ENCODE measurements at places on chromosomes 6 and 20.

GRCh38 chr20:1324598-1325172 lies 4.3 kb downstream of the SDCBP2 start:
- peak; percentile 28 for DNase-seq

GRCh38 chr6:106446287-106446885 lies 85.9 kb downstream of the CRYBG1 start:
- no peak for DNase-seq

- DNase-seq, result no peak
Measured at GRCh38 chr6:35183935-35184334, 29.8 kb upstream of the SCUBE3 start.

DNA sequence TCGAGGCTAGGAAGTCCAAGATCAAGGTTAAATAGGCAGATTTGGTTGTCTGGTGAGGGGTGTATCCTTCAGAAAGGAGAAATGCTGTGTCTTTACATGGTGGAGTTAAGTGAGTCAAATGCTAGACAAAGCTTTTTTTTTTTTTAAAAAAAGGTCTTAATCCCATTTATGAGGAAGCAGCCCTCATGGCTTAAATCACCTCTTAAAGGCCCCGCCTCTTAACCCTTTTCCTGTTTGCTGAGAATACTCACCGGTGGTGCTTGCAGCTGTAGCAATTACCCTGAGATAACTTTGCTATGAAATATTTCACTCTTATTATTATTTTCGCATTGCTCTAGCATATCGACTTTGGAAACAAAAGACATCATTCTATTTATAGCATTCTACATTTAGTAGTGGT lies 30.8 kb downstream of the FBXO30 start:
- DNase-seq, result no peak

DNA sequence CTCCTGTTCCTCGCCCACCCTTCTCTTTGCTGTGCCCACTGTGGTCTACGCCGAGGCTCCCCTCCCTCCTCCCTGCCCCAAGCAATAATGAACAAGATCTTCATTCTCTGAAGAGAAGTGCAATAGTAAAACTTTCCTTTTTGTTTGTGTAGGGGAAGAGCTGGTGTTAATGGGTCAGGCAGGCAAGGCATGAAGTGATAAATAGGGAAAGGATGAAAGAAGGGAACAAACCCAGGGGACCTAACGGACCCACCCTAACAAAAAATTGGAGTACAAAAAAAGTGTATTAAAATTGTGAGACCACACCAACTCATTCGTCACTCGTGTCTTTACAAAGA lies 66.9 kb downstream of the ZBTB2 start:
- DNase-seq, result no peak

- no peak for DNase-seq
Measured at GRCh38 chr20:63072991-63073737, 66.4 kb upstream of the BHLHE23 start.

DNA sequence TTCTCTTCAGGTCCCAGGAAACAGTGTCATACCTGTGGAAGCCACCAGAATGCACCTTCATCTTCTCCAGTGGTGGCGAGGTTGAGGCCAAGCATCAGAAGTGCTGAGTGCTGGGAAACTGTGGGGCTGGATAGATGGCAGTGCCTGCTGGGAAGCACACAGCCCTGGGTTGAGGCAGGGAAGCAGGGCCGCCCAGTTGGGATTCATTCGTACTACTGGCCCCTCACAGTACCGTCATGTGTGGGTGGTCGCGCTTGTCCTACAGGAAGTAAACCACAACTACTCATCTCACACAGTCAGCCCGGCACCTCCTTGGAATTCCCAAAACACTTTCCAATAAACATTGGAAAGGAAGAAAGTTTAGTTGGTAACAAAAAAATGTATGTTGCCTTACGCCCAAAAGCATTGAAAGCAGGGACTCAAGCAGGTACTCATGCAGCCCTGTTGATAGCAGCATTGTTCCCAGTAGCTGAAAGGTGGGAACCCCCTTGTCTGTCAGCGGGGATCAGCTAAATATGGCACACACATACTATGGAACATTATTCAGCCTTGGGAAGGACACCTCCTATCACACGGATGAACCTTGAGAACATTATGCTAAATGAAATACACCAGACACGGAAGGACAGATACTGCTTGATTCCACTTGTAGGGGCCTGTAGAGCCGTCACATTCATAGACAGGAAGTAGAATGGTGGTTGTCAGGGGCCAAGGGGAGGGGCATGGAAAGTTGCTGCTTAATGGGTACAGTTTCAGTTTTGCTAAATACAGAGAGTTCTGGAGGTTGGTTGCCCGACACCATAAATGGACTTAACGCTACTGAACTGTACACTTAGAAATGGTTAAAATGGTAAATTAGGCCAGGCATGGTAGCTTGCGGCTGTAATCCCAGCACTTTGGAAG lies 162.7 kb downstream of the MTHFD1L start:
- no peak for DNase-seq

DNA sequence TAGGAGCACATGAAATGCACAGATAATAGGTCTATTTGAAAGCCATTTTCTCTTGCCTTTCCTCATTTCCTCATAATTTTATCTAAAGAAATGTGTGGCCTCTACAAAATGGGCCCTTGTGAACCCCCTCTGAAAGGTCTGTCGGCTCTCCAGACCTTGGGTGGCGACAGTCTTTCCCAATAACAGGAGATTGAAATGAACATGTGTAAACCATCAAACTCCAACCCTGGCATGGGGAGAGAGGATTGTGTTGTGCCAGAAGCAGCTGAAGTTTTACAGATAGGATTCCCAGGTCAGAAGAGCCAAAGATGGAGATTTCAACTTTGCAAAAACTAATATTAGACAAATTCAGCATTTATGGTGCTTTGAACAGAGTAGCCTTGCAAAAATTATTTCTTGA lies 277.1 kb upstream of the ECI2 start:
- DNase-seq, result no peak

GRCh38 chr6:4649728-4650127 lies 126.5 kb upstream of the CDYL start:
- no peak for DNase-seq

- no peak for DNase-seq
Measured at GRCh38 chr6:34644716-34645115, 51.9 kb downstream of the ILRUN start.

DNA sequence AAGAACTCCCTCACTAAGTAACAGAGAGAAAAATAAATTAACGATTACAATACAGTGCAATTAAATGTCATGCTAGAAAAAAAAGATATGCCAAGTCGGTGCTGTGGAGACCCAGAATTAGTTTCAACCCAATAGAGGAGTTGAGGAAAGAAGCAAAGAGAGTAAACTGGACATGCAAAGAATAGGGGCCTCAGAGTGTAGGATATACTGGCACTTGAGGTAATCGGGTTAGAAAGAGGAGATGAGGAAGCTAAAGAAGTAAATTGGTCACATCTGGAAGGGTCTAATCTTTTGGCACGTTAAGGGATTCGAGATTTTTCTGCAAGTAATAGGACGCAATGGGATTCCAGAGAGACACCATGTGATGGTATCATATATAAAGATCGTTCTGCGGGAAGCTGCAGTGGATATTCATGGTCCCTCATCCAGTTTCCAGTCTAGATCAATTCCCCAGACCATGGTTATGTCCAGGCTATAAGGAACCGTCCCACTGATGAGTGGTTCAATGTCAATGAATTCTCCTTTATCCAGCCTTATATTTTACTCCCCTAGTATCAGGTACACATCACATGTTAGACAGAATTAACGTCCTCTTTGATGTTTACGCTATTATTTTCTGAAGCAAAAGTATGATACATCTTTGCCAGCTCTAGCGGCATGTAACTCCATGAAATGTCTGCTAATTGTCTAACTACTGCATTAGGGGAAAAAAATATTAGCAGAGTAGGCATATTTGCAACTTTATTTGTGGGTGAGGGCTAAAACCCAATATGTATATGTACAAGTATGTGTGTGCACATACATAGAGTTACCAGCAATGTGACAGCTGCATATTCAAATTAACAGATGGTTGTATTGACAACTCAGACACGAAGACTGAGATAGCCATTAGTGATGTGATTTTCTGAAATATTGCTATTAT lies 1.1 kb upstream of the TBC1D32 start:
- DNase-seq, result no peak

- no peak for DNase-seq
Measured at GRCh38 chr20:60905919-60906318, 346.1 kb upstream of the CDH4 start.

- no peak for DNase-seq
Measured at GRCh38 chr6:30687659-30688431, 1.4 kb upstream of the PPP1R18 start.

GRCh38 chr6:152124429-152125074 lies 317.1 kb downstream of the ESR1 start:
- no peak for DNase-seq

- DNase-seq, result no peak
Measured at GRCh38 chr6:15387118-15387517, 141.2 kb downstream of the JARID2 start.

DNA sequence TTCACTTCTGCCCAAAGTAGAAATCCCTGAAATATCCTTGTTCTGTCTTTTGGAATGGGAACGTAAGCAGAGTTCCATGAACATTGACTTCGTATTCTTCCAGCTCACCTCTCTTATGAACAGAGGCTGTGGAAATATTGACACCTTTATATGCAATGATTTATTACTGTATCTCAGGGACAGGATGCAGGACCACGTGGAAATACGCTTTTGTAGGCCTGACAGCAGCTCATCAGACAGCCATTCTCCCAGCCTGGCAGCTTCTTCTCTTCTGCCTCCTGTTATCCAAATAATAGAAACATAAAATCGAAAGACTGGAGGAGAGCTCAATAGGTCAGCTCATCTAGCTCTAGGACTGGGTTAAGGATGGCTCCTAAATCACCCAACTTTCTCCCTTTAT lies 106.2 kb upstream of the DTNBP1 start:
- DNase-seq, result no peak

DNA sequence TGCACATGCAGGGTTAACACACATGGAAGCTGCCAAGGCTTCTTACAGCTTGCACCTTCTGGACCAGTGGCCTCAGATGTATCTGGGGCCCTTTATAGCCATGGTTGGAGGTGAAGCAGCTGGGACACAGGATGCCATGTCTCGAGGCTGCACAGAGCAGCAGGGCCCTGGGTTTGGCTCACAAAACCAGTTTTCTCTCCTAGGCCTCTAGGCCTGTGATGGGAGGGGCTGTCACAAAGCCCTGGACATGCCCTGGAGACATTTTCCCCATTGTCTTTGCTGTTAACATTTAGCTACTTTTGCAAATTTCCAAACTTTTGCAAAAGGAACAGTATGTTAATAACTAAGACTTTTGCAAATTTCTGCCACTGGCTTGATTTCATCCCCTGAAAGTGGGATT lies 18.2 kb upstream of the GSTA1 start:
- no peak for DNase-seq

DNA sequence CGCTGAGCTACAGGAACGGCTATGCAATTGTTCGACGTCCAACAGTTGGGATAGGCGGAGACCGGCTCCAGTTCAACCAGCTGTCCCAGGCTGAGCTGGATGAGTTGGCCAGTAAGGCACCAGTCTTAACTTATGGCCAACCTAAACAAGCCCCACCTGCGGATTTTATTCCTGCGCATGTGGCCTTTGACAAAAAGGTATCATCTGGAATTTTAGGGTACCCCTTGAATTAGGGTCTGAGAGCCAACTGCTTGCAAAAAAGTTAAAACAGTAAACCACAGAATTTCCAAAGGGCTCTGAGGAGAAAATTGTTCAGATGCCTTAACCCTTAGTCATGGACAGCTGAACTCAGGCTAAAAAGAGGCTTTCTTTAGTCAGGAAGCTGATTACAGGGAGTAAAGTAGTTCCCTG lies 3.8 kb downstream of the EFHC1 start:
- no peak for DNase-seq

GRCh38 chr6:33114406-33114805 lies 38.6 kb downstream of the HLA-DPB1 start:
- no peak for DNase-seq
